ENCODE measurements at places on chromosomes 1 and 21.

DNA sequence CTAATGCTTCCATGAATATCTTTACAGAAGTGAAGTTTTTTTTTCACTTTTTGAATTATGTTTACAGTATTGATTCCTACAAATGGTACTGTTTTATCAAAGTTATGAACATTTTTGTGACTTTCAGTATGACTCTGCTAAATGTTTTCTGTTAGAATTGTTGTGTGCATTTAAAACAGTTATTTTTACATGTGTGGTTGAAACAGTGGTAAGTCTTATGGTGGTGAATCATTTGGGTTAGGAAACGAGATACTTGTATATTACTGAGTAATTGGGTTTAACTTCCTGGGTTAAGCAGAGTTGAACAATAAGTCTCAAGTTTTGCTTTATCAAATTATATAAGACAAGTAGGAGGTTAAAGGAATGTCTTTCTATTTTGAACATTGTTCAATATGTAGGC lies 66.8 kb downstream of the VPS13D start:
- no peak for DNase-seq

GRCh38 chr1:30823969-30824735 lies 66.6 kb upstream of the LAPTM5 start:
- DNase-seq: peak; percentile 26

- DNase-seq: no peak
These were observed 35.4 kb upstream of the RAB3GAP2 start for GRCh38 chr1:220307607-220308006.

- DNase-seq: no peak
These were observed 19.0 kb downstream of the DNALI1 start for GRCh38 chr1:37575692-37576091.

DNA sequence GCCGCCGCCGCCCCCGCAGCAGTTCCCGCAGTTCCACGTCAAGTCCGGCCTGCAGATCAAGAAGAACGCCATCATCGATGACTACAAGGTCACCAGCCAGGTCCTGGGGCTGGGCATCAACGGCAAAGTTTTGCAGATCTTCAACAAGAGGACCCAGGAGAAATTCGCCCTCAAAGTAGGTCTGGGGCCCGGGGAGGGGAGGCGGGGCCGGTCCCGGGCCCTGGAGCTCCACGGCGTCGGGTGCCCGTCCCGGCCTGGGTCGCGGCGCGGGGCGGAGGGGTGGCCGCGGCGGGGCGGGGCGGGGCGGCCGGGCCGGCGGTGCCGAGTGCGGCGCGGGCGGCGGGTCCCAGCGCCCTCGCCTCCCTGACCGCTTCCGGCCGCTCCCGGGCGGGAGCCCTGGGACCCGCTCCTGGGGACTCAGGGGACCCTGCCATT lies 646 bp downstream of the MAPKAPK2 start:
- DNase-seq: peak; percentile 17

Data from activated T-helper 1 cell treated with anti-CD3 and anti-CD28 coated beads, Interleukin-2, amount 50 U/mL, for 16 hours (primary cell).